ENCODE measurements at places on chromosomes 11 and 22. TPM values are rescaled to one million over a fixed set of nuclear protein-coding genes. Genes with fewer than 3 reads are reported as not detected.

The OR8G1 gene
- total RNA-seq, result not detected

The FOLR1 gene
- total RNA-seq, result not detected

The PLCB3 gene
- total RNA-seq, result 34.6 TPM

The MYOD1 gene
- total RNA-seq, result not detected

The PGAP2 gene
- 28.2 TPM for total RNA-seq

The MAJIN gene
- total RNA-seq, result not detected

The MB gene
- total RNA-seq, result not detected

The RTN4RL2 gene
- 3.2 TPM for total RNA-seq

The ELFN2 gene
- 5.1 TPM for total RNA-seq

The SYT9 gene
- not detected for total RNA-seq

The BATF2 gene
- 1.3 TPM for total RNA-seq

The MRGPRX4 gene
- not detected for total RNA-seq

The LIF gene
- total RNA-seq, result 19.3 TPM

The TTC36 gene
- total RNA-seq, result 0.52 TPM

The CYP2D6 gene
- 3.5 TPM for total RNA-seq

The PDGFB gene
- 0.37 TPM for total RNA-seq

The FOXR1 gene
- not detected for total RNA-seq

The AASDHPPT gene
- total RNA-seq, result 55.3 TPM

The CYB5R2 gene
- 1.2 TPM for total RNA-seq

The SLC22A8 gene
- not detected for total RNA-seq

The P4HA3 gene
- 0.93 TPM for total RNA-seq

The CD3D gene
- not detected for total RNA-seq

The CDC42BPG gene
- 3.7 TPM for total RNA-seq

The CD6 gene
- not detected for total RNA-seq

The TLCD5 gene
- 9.6 TPM for total RNA-seq

The FERMT3 gene
- total RNA-seq, result 0.44 TPM

The PIH1D2 gene
- 2.0 TPM for total RNA-seq

The SCN4B gene
- total RNA-seq, result 0.32 TPM

The NAV2 gene
- 139 TPM for total RNA-seq

The RPS19BP1 gene
- total RNA-seq, result 104 TPM

The GLYAT gene
- not detected for total RNA-seq

The SCT gene
- not detected for total RNA-seq

The H19 gene
- total RNA-seq, result 61.0 TPM

The OR8D4 gene
- total RNA-seq, result not detected

The TIMM10 gene
- 80.3 TPM for total RNA-seq

The ST14 gene
- 24.8 TPM for total RNA-seq

The EXPH5 gene
- total RNA-seq, result 17.9 TPM

The VPREB1 gene
- not detected for total RNA-seq

The STIM1 gene
- 41.2 TPM for total RNA-seq

The AKIP1 gene
- total RNA-seq, result 67.6 TPM

The NTM gene
- total RNA-seq, result not detected

The MMP8 gene
- not detected for total RNA-seq

The LRRC4C gene
- total RNA-seq, result not detected

The SHISA8 gene
- total RNA-seq, result not detected

The RHOD gene
- total RNA-seq, result 190 TPM

All from MCF 10A (cell line).